T-cell (primary cell): ENCODE measurements at places on chromosomes 3 and 15.

DNA sequence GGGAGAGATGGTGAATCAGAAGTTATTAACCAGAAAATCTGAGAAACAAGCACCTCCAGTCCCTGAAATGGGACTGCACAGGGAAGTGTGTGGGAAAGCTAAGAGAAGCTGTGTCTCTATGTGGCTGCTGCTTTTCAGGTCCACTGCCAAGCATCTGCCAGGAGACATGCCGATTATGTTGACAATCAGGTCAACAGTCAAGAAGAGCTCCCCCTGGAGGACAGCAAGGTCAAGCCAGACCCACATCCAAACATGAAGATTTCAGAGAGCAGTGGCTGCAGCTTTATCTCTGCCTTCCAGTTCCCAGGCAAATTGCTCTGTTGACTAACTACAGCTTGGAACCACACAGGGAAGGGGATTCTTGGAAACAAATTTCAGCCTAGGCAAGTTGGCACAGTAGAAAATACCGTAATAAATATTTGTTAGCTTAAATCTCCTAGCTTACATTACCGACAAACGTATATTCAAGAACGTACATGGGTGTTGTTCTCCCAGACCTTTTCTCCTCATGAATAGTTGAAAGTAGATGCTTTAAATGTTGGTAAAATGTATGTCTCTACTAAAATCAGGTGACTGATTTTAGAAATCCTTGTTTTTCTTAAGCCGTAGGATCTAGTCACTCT is 394.5 kb upstream of the RARB start:
- no peak overlapping the region for H3K4me3 ChIP-seq
- no peak for DNase-seq
- no peaks in the 10 kb centered on the region for H3K27me3 ChIP-seq
- no peaks in the 10 kb centered on the region for H3K4me1 ChIP-seq
- no peak overlapping the region for H3K27ac ChIP-seq
- no peaks in the 10 kb centered on the region for H3K36me3 ChIP-seq

DNA sequence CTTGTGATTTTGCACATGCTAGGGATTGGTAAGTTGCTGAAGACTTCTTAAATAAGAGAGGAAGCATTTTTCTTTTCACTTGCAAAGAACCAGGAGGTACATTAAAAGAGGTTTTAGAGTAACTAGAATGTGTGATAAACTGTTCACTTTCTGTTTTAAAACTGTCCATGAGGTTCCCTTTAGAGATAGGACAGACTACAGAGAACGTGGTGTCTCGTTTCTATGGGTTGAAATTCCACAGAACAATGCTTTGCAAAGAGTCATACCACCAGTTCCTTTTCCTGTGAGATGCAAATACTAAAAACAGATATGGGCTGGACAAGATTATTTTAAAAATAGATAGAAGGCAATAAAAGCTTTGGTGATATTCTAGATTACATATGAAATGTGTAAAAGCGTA is 372.8 kb downstream of the TIGIT start:
- H3K4me1 ChIP-seq = no peaks in the 10 kb centered on the region
- no peaks in the 10 kb centered on the region for H3K36me3 ChIP-seq
- no peak overlapping the region for H3K4me3 ChIP-seq
- DNase-seq = no peak
- H3K27ac ChIP-seq = no peak overlapping the region
- no peaks in the 10 kb centered on the region for H3K27me3 ChIP-seq

DNA sequence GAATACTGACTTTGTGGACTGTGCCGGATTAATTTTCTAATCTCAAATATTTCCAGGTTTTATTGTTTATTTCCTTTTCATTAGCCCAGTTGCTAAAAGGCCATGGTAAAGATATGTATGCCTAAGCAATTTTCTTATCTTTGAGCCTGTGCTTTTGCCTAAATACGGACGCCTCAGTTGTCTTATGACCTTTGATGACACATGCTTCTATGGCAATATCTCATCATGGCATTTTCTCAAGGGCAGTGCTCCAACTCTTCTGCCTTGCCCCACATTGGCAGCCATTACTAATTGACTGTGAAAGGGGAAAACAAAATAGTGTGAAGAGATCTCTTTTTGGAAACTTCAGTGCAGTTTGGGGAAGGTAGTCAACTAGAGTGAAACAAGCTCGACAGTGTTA is 809.6 kb upstream of the NR2F2 start:
- H3K4me1 ChIP-seq = no peaks in the 10 kb centered on the region
- no peak overlapping the region for H3K4me3 ChIP-seq
- no peaks in the 10 kb centered on the region for H3K36me3 ChIP-seq
- no peak for DNase-seq
- no peaks in the 10 kb centered on the region for H3K27me3 ChIP-seq

GRCh38 chr15:67843571-67844387 is 3.9 kb upstream of the RNU6-1 start:
- H3K4me1 ChIP-seq = peaks cover 8% of the 10 kb centered on the region
- H3K27ac ChIP-seq = no peak overlapping the region

- no peaks in the 10 kb centered on the region for H3K4me1 ChIP-seq
- H3K27ac ChIP-seq = no peak overlapping the region
- no peak for DNase-seq
- H3K36me3 ChIP-seq = no peaks in the 10 kb centered on the region
Measured at GRCh38 chr15:51667478-51667877, 13.8 kb upstream of the SCG3 start.

GRCh38 chr3:58829321-58830000 is 162.9 kb upstream of the FAM3D start:
- H3K36me3 ChIP-seq = no peaks in the 10 kb centered on the region
- H3K4me3 ChIP-seq = no peak overlapping the region
- H3K27me3 ChIP-seq = no peaks in the 10 kb centered on the region
- H3K27ac ChIP-seq = no peak overlapping the region

- H3K4me1 ChIP-seq = no peaks in the 10 kb centered on the region
- H3K27ac ChIP-seq = no peak overlapping the region
- peaks cover 18% of the 10 kb centered on the region for H3K27me3 ChIP-seq
- DNase-seq = no peak
- H3K36me3 ChIP-seq = no peaks in the 10 kb centered on the region
- no peak overlapping the region for H3K4me3 ChIP-seq
Measured at GRCh38 chr15:101543926-101544612, 54.6 kb upstream of the PCSK6 start.

GRCh38 chr3:63343674-63344073 is 65.6 kb downstream of the SYNPR start:
- no peak for DNase-seq
- H3K27me3 ChIP-seq = no peaks in the 10 kb centered on the region
- no peaks in the 10 kb centered on the region for H3K4me1 ChIP-seq
- no peak overlapping the region for H3K4me3 ChIP-seq
- H3K36me3 ChIP-seq = no peaks in the 10 kb centered on the region
